ENCODE measurements at places on chromosomes 5 and 9.
A peak's percentile ranks its signal among the peaks of the same experiment; 100 is the strongest.

DNA sequence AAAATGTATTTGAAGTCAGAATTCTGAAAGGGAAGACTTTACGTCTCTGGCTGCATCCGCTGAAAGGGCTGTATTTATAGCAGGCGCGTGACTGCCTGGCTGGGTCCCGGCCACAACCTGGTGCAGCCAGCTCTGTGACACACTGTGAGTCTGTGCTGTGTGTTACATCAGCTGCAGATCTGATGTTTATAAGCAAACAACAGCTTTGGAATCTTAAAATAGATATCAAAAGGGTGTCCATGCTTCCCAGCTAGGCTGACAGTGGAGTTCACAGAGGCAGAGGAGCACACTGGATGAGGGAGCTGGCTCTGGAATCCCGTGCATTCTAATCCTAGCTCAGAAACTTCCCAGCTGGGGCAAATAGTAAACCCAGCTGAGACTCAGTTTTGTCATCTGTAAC lies 433.4 kb upstream of the BRINP1 start:
- no peak for DNase-seq

DNA sequence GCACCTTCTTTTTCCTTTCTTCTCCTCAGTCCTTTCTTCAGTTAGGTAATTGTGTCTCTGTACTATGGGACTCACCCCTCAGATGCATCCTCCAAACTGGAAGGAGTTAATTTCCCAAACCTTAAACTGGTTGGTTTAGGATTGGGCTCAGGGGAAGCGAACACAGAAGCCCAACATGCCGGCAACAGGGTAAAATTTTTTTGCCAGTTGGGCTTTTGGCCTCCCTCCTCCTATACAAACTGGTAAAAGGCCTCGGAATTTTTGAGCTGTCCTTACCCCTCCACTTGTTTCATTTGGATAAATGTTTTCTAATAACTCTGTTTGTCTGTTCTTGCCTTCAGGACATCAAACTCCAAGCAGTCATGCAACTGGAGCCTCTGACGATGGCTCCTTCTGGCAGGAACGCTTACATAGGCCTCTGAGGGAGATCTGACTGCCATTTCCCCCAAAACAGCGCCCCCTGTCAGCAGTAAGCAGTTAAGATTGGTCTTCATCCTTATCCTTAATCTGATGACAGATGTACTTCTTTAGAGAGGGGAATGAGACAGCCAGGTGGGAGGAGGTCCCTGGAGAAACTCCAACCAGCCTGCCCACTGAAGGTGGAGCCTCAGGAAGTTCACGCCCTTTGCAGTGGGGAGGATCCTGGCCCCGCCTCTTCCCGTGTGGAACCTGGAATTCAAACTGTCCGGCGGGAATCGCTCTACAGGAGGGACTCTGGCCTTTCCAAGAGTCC lies 57.8 kb upstream of the SPINK5 start:
- DNase-seq, result no peak

- no peak for DNase-seq
These were observed 1.4 kb upstream of the PKD2L2 start for GRCh38 chr5:137887831-137888230.

- DNase-seq, result peak; percentile 51
These were observed 76.0 kb downstream of the FCHO2 start for GRCh38 chr5:73031839-73032238.

GRCh38 chr9:133054194-133054890 lies 7.4 kb upstream of the CEL start:
- no peak for DNase-seq

GRCh38 chr5:34517249-34517648 lies 138.9 kb upstream of the RAI14 start:
- DNase-seq, result no peak

- DNase-seq, result no peak
These were observed 395.7 kb upstream of the ZNF462 start for GRCh38 chr9:106467113-106467864.

DNA sequence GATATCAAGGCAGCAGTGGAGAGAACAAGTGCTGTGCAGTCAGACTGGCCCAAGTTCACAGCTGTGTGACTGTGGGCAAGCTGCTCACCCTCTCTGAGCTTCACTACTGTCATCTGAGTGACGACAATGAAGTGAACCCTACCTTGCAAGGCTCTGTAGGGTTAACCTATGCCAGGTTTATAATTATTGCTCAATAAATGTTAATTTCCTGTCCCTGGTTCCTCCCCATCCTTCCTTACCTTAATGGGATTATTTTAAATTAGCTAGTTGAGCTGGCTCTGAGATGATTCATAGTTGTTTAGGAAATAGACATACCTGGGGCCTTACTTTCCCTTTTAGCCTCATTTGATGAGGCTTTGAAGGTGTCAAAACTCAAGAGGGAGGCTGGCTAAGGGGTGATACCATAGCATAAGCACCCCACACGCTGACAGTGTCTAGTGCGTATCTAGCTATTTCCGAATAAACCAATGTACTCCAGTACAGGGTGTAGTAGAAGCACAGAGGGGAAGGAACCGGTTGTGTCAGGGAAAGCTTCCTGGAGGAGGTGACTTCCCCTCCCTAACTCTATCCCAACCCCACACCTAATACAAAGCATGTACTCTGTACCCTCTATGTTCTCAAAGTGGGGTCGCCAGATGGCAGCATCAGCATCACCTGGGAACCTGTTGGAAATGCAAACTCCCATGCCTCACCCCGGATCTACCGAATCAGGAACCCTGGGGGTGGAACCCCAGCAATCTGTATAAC lies 63.3 kb upstream of the SLC25A51 start:
- no peak for DNase-seq

GRCh38 chr9:136387217-136387616 lies 12.8 kb downstream of the SNAPC4 start:
- DNase-seq, result no peak

DNA sequence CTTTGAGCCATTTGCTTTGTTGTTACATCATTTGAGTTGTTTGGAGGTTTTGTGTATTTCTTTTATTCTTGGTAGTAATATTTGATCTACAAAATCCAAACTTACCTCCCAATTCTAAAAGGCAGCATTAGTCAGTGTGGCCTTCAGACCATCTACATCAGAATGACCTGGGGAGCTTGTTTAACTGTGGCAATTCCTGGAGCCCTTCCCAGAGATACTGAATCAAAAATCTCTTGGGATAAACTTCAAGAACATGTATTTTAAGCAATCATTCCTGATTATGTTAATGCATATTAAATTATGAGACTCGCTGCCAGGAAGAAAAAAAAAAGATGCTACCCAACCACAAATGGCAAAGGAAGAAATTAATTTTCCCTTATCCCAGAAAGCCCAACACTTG lies 268.9 kb upstream of the PDE4D start:
- DNase-seq, result no peak

GRCh38 chr5:156529892-156530291 lies 202.9 kb downstream of the SGCD start:
- DNase-seq, result no peak

GRCh38 chr5:6358434-6358820 lies 19.9 kb downstream of the MED10 start:
- DNase-seq, result no peak

GRCh38 chr5:133214153-133214820 lies 162.5 kb downstream of the HSPA4 start:
- no peak for DNase-seq

GRCh38 chr5:157348049-157348400 lies 82.1 kb downstream of the CYFIP2 start:
- DNase-seq, result no peak

- DNase-seq, result no peak
These were observed 68.1 kb downstream of the ACTL7B start for GRCh38 chr9:108787690-108788048.

DNA sequence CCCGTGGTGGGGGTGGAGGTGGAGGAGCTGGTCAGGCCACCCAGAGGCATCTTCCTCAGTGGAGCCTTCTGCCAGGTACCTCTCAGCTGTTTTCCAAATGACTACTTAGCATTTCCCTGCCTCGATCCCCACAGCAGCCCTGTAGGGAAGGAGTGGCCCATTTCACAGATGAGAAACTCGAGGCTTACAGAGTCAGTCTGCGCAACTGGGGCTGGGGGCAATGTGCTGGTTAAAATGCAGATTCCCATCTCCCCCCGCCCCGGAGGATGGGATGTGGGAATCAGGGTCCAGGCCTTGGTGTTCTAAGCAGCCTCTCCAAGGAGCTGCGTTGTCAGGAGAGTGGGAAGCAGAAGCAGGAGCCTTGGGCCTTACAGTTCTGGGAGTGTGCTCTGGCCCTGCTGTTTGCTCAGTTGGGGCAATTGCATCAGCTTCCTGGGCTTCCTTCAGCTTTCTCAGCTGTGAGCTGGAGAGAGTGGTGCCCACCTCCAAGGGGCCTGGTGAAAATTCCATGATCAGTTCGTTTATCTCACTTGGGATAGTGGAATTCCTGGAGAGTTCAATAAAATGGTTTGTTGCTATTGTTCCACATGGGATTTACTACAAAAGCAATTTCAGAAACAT lies 19.4 kb downstream of the ERGIC1 start:
- no peak for DNase-seq

DNA sequence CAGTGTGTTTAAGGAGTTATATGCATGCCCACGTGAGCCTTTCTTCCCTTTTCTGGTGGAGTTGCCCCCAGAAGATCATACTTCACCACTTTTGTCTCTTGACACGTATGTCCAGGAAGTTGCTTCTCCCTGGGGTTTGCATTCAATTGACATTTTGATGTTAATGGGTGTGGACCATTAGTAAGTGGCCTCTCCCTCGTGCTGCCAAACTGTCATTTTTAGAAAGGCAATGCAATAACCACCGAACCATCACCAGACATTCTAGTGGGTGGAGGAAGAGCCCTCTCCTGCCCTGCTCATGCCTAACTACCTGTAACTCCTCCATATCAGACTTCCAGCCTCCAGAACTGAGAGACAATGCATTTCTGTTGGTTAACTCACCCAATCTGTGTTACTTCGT lies 290.8 kb downstream of the ATPSCKMT start:
- no peak for DNase-seq

GRCh38 chr5:66741394-66741793 lies 145.2 kb downstream of the MAST4 start:
- no peak for DNase-seq

- DNase-seq, result no peak
These were observed 283.4 kb upstream of the PTGER4 start for GRCh38 chr5:40396317-40396716.

- DNase-seq, result no peak
These were observed 271.1 kb upstream of the IRX1 start for GRCh38 chr5:3324421-3325101.

DNA sequence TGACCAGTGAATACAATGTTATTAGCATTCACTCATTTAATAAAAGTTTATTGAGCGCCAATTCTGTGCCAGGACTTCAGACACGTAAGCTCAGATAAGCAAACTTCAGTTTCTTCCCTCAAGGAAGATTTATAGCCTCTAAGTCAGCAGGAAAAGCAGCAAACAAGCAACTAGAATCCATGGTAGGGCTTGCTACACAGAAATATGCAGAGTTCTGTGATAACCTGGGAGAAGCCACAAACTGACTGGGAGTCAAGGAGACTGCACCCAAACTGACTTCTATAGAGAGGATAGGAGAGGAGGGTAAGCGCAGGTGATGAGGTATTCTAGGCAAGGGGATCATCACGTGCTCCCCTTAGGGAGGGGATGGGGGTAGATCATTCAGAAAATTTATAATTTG lies 1.4 kb upstream of the OGN start:
- no peak for DNase-seq

GRCh38 chr5:18152671-18153070 lies 518.4 kb downstream of the TAF11L14 start:
- DNase-seq, result no peak

DNA sequence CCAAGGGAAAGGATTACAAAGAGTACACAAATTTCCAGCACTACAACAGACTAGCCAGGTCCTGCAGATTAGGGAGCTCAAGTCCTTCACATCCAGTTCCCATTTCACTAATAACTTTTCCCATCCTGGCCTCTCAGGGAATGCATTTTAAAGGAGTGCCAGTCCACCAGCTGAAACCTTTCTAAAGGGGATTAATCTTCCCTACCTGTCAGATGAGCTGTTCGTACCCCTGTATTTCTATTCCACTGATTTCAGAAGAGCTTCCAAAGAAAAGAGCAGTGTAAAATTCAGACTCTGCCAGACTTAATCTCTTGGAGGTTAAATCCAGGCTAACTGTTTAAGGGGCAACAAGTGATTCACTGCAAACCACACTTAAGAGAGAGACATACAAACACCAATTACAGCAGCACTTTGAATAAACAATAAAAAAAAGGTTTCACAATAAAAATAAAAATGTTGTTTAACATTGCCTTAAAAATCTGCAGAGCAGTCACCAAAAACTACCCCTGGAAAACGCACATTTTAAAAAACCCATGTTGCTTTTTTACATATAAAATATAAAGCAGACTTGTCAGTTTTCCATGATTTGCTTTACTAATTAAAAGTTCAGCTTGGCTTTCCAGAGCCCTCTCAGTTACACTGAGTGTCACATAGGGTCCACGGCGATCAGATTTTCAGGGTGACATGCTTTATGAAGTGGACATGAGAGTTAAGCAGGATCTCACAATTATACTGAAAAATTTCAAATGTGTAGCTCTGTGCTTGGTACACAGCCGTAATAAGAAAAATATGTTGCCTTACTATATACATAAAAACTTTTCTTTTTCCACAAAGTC lies 3.2 kb downstream of the ROR2 start:
- DNase-seq, result no peak

DNA sequence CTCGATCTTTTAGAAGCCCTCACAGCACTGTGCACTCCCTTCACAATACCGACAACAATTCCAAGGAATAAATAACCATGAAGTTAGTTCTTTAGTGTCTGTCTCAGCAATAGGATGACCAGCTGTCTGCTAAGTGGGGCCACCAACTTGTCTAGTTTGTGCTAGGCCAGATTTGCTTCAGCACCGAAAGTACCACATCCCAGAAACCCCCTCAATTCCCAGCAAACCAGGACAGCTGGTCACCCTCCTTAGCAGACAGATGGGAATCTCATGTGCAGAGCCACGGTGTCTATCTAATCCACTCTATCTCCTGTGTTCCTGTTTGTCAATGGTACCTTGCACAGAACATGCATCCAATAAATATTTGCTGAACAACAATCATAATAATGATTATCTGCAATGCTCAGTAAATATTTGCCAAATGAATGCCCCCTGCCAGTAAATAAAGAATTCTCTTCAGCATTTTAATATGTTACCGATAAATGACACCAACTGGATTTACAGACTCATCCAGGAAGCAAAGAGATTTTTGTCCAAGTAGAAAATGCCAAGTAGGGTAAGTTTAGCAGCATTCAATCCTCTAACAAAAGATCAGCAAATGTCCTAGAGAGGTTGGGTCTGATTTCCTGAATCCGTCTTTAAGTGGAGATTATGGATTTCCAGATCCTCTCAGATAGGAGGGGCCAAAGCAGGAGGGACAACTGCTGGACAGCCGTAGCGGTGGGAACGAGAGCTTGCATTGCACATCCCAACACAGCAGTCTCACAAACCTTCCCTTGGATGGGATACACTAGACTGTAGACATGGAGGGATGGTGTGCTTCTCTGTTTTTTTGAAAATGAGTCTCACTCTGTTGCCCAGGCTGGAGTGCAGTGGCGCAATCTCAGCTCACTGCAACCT lies 51.9 kb upstream of the ANKRD33B start:
- DNase-seq, result no peak

GRCh38 chr5:93576994-93577853 lies 3.8 kb downstream of the NR2F1-AS1 start:
- no peak for DNase-seq

- DNase-seq, result no peak
These were observed 148.2 kb downstream of the CAAP1 start for GRCh38 chr9:26744191-26744965.

Measured in AG04449 (cell line).